ENCODE measurements at places on chromosomes 5 and 9.

DNA sequence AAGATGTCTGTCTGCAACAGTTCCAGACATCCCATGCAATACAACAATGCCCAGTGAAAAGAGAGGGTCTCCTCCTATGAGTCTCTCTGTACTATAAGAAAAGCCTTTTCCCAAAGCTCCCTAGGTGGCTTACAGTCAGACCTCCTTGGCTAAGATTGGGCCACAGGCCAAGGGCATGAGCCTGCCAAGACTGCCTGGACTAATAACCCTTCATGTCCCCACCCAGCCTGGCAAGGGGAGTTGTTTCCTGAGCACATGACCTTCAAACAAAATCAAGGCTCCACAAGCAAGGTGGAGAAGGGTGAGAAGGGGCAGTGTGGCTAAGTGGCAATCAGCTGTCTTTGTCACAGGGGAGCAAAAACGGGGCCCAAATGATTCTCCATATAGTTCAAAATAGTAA is 75.6 kb upstream of the ZSWIM6 start:
- no peak for DNase-seq

DNA sequence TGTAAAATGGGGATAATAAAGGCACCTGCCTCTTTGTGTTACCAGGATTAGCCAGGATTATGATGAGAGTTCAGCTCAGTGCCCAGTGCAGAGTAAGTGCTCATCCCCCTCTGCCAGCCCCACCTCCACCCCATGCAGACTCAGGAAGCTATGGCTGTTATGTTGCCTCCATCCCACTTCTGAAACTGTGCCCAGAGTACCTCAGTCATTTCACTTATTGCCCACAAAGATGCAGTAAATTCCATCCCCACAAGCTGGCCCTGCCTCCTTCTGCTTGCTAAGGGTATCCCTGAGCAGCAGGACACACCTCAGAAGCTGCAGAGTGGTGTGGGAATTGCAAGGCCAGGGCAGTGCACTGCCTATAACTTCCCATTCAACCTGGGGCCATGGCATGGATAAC is 415.1 kb downstream of the SPOCK1 start:
- DNase-seq, result no peak

GRCh38 chr5:133569347-133569746 is 43.0 kb downstream of the FSTL4 start:
- DNase-seq, result no peak

DNA sequence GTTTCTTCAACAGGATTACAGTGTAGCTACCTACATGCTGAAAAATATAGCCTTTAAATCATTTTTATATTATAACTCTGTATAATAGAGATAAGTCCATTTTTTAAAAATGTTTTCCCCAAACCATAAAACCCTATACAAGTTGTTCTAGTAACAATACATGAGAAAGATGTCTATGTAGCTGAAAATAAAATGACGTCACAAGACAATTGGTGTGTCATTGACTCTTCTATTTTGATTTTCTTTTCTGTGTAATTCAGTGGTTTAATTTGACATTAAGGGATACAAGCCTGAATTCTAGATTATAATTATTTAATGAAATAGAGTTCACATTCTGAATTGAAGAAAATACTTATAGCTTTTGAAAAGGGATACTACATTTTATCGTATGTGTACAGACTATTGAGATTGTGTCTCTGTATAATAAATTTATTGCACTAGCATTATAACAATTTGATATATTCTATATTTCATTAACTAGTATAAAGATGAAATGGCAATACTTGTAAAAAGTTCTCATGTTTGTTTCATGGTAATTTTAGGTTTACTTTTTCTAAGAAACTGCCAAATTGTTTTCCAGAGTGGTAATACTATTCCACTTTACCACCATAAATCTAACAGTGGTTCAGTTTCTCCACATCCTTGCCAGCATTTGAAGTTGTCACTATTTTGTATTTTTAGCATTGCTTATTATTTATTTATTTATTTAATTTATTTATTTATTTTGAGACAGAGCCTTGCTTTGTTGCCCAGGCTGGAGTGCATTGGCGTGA is 18.7 kb downstream of the ANXA1 start:
- DNase-seq, result no peak

DNA sequence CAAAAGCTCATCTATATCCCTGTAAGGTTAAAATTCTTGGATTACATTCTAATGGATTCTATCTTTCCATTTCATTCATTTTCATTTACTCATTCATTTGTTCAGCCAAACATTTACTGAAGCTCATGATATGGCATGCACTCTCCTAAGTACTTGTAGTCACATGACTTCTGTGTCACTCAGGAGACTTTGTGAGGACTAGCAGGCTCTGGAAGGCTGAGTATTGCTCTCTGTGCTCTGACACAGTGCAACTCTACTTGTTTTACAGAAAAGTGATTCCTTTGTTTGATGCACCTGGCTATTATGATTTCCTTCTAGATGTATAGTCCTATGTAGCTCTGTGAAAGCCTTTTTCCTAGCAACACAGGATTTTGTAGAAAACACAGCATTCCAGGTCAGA is 53.0 kb downstream of the YIPF5 start:
- no peak for DNase-seq

DNA sequence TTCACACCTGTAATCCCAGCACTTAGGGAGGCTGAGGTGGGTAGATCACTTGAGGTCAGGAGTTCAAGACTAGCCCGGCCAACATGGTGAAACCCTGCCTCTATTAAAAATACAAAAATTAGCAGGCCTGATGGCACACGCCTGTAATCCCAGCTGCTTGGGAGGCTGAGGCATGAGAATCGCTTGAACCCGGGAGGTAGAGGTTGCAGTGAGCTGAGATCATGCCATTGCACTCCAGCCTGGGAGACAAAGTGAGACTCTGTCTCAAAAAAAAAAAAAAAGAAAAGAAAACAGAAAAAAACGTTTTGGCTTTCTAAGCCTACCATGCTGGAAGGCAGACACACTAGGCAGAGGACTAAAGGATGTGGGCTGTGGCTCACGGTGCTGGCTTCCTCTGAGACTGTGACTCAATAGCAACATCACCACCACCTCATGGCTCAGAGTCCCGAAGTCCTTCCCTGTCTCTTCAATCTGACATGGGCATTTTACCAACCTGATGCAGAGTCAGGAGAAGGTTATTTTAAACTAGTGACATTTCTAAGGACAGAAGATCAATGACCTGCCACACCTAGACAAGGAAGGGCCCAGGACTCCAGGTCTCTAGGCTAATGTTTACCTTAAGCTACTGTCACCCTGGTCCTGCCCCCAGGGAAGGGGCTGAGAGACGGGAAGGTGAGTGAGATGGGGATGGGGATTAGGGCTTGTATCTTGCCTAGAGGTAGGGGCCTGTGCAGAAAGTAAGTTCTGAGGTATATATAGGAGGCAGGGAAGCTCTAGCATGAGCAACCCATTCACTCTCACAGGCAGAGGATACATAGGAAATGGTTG is 3.7 kb downstream of the ECSCR start:
- DNase-seq, result peak; percentile 53

GRCh38 chr5:52757527-52757926 is 30.2 kb upstream of the ITGA1 start:
- no peak for DNase-seq

GRCh38 chr5:8984386-8984785 is 561.5 kb downstream of the SEMA5A start:
- DNase-seq, result no peak

DNA sequence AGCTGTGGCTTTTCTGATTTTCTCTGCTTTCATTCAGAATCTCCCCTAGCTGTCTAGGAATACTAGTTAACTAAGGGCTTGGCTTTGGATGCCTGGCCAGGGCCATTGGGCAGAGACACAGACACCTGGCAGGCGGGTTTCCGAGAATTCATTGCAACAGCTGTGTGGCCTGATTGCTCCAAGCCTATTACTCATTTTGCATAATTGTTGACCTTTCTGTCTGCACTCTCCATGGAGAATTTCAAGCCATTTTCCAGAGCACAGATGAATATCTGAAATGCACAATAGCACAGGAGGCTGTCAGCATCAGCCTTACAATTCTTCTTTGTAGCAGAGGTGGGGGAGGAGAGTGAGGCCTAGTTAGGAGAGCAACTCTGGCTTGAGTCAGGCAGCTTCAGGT is 310.5 kb downstream of the DMAC1 start:
- no peak for DNase-seq

DNA sequence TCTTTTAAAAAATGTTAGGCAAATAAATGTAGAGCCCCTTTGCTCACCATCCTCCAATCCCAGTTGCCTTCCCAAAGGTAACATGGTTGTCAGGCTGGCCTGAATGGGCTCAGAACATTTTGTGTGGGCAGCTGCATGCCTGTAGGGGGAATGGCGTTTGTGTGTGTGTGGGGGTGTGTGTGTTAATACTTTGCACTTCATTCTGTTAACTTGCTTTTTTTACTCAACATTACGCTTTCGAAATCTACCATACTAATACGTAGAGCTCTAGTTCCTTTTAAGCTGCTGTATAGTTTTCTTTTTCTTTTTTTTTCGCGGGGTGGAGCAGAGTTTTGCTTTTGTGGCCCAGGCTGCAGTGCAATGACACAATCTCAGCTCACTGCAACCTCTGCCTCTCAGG is 14.0 kb downstream of the MYOZ3 start:
- DNase-seq, result no peak

DNA sequence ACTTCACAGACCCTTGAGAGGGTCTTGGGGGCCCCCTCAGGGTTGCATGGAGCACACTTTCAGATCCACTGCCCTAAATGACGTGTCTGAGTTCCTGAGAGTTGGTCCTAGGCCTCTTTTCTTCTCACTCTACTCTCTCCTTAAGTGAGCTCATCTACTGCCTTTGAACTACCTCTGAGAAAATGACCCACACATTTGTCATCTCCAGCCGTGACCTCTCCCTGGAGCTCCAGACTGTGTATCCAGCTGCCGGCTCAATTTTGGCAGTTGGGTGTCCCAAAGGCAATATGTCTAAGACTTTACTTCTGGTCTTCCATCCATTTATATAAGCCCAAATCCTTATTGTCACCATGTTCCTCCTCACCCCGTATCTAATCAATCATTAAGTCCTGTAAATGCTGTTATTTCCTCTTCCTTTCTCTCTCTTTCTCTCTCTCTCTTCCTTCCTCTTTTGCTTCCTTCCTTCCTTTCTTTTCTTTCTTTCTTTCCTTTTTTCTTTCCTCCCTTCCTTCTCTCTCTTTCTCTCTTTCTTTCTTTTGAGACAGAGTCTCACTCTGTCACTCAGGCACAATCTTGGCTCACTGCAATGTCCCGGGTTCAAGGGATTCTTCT is 51.2 kb upstream of the HSPA9 start:
- DNase-seq, result no peak
